H1 (cell line): ENCODE measurements at places on chromosomes 2 and 18. TPM values are rescaled to one million over a fixed set of nuclear protein-coding genes. Genes with fewer than 3 reads are reported as not detected.

C2orf80 gene
- polyA plus RNA-seq = 0.41 and 0.97 TPM in 2 replicates

RTTN gene
- polyA plus RNA-seq = 6.5 and 9.1 TPM in 2 replicates

SCN1A gene
- polyA plus RNA-seq = 0.16 and 0.18 TPM in 2 replicates

FEV gene
- polyA plus RNA-seq = not detected in 2 replicates

DNA sequence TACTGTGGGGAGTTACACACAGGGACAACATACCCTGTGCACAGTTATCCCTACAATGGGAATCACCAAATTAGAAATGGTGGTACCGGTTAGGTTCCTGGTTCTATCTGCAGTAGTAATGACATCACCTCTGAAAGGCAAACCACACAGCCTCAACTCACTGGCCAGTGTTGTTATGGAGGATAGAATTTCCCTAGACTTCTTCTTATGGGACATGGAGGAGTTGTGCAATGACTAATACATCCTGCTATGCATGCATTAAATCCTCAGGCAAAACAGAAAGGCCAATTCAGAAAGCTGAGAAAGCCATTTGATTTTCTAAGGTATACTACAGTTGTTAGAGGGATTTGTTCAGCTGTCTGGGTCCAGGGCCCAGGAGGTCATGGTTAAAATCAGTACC lies 439.3 kb downstream of the TMX3 start:
- H3K4me3 ChIP-seq = no peak overlapping the region
- no peaks in the 10 kb centered on the region for H3K27me3 ChIP-seq
- no peak for DNase-seq
- H3K4me1 ChIP-seq = no peaks in the 10 kb centered on the region
- H3K27ac ChIP-seq = no peak overlapping the region
- no peaks in the 10 kb centered on the region for H3K36me3 ChIP-seq

CTAGE1 gene
- not detected in 2 replicates for polyA plus RNA-seq

GRCh38 chr2:134441153-134441863 lies 187.4 kb downstream of the MGAT5 start:
- no peaks in the 10 kb centered on the region for H3K27me3 ChIP-seq
- DNase-seq = no peak
- H3K36me3 ChIP-seq = no peaks in the 10 kb centered on the region
- H3K4me1 ChIP-seq = no peaks in the 10 kb centered on the region; the same call in 1 of the 2 replicates
- no peak overlapping the region for H3K4me3 ChIP-seq
- no peak overlapping the region for H3K27ac ChIP-seq

KCNS3 gene
- 23.0 and 28.6 TPM in 2 replicates for polyA plus RNA-seq

SERPINB10 gene
- not detected in 2 replicates for polyA plus RNA-seq

- no peaks in the 10 kb centered on the region for H3K4me1 ChIP-seq
- H3K27ac ChIP-seq = no peak overlapping the region
- H3K27me3 ChIP-seq = no peaks in the 10 kb centered on the region
- no peak for DNase-seq
- no peaks in the 10 kb centered on the region for H3K36me3 ChIP-seq
Measured at GRCh38 chr2:187383043-187383800, 64.8 kb downstream of the CALCRL start.

- no peak overlapping the region for H3K4me3 ChIP-seq
- no peaks in the 10 kb centered on the region for H3K27me3 ChIP-seq
- DNase-seq = no peak
Measured at GRCh38 chr2:42450136-42450535, 43.6 kb downstream of the KCNG3 start.
